ENCODE measurements at places on chromosomes 1 and 21. TPM values are rescaled to one million over a fixed set of nuclear protein-coding genes. Genes with fewer than 3 reads are reported as not detected.

RHD gene
- not detected for total RNA-seq

SYT6 gene
- total RNA-seq, result not detected

RAP1GAP gene
- not detected for total RNA-seq

NHLH1 gene
- total RNA-seq, result 0.43 TPM

RGS21 gene
- total RNA-seq, result not detected

ANKRD45 gene
- total RNA-seq, result not detected

NTRK1 gene
- 1.6 TPM for total RNA-seq

DNA sequence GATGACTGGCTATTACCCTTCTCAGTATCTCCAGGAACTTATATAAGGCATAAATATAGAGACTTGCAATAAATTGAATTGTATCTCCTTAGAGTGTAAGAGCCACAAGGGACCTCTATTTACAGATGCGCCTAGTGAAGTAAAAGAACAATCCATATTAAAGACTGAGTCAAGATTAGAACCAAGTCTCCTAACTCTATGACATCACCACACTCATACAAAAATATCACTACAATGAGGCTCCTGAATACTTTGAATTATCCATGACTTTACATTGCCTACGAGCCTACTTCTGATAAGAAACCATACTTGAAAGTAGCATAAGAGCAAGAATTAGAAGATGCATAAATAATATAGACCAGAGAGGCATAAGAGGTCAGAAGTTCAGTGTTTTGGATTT lies 18.8 kb downstream of the DPYD start:
- no peak for DNase-seq
- H3K36me3 ChIP-seq, result peaks cover 21% of the 10 kb centered on the region
- no peak overlapping the region for H3K4me3 ChIP-seq

DNA sequence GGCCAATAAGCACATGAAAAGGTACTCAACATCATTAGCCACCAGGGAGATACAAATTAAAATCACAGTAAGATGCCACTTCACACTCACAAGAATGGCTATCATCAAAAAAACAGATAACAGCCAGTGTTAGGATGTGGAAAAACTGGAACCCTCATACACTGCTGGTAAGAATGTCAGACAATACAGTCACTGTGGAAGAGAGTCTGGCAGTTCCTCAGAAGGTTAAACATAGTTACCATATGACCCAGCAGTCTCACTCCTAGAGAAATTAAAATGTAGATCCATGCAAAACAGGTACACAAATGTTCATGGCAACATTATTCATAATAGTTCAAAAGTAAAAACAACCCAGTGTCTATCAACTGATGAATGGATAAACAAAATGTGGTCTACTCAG lies 33.3 kb downstream of the LDLRAD1 start:
- H3K4me3 ChIP-seq, result no peak overlapping the region
- H3K36me3 ChIP-seq, result no peaks in the 10 kb centered on the region
- DNase-seq, result no peak
- no peaks in the 10 kb centered on the region for H3K27me3 ChIP-seq
- peaks cover 11% of the 10 kb centered on the region for H3K4me1 ChIP-seq
- H3K27ac ChIP-seq, result no peak overlapping the region

- no peak for DNase-seq
- no peaks in the 10 kb centered on the region for H3K4me1 ChIP-seq
- peaks cover 7% of the 10 kb centered on the region for H3K27me3 ChIP-seq
These were observed 226.4 kb downstream of the S1PR1 start for GRCh38 chr1:101463195-101463594.

DNA sequence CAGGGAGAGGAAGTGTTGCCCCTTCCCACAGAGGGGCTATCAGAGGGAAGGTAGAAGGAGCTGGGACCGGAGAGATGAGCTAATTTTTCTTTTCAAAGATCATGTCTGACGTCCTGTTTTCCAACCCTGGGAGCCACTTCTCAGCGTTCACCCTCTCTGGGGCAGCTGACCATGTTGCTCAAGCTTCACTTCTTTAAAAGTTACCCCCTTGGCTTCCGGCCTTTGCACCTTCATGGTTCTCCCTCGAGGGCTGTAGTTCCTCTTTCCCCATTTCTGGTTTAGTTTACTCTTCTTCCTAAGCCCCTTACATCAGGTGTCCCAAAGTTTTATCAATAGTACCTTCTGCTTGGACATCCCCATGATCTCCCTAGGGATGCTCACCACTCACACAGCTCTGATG lies 23.8 kb upstream of the CSF1 start:
- no peaks in the 10 kb centered on the region for H3K36me3 ChIP-seq
- no peak for DNase-seq
- H3K27me3 ChIP-seq, result no peaks in the 10 kb centered on the region

DNA sequence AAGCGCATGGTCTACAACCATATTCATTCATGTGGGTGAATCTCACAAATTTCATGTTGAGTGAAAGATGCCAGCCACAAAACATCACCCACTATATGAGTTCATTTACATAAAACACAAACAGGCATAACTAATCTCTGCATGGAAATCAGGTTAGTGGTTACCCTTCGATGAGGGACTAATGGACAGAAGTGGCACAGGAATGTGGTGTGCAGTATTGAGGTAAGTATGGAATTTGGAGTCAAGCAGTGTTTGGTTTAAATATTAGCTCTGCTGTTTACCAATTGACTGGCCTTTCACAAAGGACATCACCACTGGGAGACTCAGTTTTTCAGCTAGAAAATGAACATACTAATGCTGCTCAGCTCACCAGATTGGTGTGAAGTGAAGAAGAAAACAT lies 24.2 kb downstream of the CCDC185 start:
- H3K27ac ChIP-seq, result no peak overlapping the region
- no peak for DNase-seq
- no peaks in the 10 kb centered on the region for H3K36me3 ChIP-seq
- H3K27me3 ChIP-seq, result peaks cover 2% of the 10 kb centered on the region
- H3K4me1 ChIP-seq, result no peaks in the 10 kb centered on the region

DNA sequence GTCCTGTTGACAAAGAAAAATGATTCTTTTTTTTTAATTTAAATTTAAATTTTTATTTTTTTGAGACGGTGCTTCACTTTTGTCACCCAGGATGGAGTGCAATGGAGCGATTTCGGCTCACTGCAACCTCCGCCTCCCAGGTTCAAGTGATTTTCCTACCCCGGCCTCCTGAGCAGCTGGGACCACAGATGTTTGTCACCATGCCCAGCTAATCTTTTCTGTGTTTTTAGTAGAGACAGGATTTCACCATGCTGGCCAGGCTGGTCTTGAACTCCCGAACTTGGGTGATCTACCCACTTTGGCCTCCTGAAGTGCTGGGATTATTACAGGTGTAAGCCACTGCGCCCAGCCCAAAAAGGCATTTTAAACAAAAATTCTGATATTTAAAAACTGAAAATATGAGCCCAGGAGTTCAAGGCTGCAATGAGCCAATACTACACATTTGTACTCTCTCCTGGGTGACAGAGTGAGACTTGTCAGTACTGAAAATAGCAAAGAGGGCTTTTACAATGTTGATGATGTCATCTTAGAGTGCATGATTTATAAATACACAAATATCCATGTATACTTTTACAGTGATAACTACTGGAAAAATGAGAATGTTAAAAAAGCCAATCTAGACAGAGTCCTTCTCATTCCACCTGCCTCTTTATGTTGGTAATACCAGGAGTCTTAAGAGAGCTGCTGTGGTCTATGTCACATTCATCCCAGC lies 56.0 kb upstream of the STUM start:
- no peaks in the 10 kb centered on the region for H3K4me1 ChIP-seq
- H3K4me3 ChIP-seq, result no peak overlapping the region
- no peak for DNase-seq
- no peaks in the 10 kb centered on the region for H3K36me3 ChIP-seq
- peaks cover 5% of the 10 kb centered on the region for H3K27me3 ChIP-seq
- H3K27ac ChIP-seq, result no peak overlapping the region

- DNase-seq, result no peak
- H3K27ac ChIP-seq, result no peak overlapping the region
- no peak overlapping the region for H3K4me3 ChIP-seq
- peaks cover 2% of the 10 kb centered on the region for H3K4me1 ChIP-seq
These were observed 81.0 kb upstream of the IVNS1ABP start for GRCh38 chr1:185398022-185398421.

- H3K36me3 ChIP-seq, result no peaks in the 10 kb centered on the region
- H3K27ac ChIP-seq, result no peak overlapping the region
- no peak overlapping the region for H3K4me3 ChIP-seq
- no peaks in the 10 kb centered on the region for H3K4me1 ChIP-seq
- peaks cover 7% of the 10 kb centered on the region for H3K27me3 ChIP-seq
These were observed 74.8 kb downstream of the FNBP1L start for GRCh38 chr1:93522721-93523120.

- DNase-seq, result no peak
- no peak overlapping the region for H3K4me3 ChIP-seq
- H3K36me3 ChIP-seq, result no peaks in the 10 kb centered on the region
- H3K27ac ChIP-seq, result no peak overlapping the region
- no peaks in the 10 kb centered on the region for H3K4me1 ChIP-seq
- peaks cover 3% of the 10 kb centered on the region for H3K27me3 ChIP-seq
These were observed 44.9 kb downstream of the RAB3B start for GRCh38 chr1:51945591-51945990.

DNA sequence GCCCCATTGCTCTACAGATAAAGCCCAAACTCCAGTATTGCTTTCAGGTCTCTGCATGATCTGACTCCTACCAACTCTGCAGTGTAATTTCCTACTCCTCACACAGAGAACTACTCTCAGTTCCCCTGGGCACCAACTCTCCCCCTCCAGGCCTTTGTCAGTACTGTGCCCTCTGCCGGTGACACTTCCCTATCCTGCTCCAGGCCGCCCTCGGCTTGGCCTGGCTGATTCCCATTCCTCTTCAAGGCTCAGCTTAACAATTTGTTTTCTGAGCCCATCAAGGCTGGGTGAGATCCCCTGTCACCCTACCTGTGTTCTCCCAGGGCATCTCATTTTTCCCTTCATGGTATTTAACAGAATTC lies 2.6 kb downstream of the SLAMF8 start:
- H3K4me3 ChIP-seq, result no peak overlapping the region
- peaks cover 24% of the 10 kb centered on the region for H3K27me3 ChIP-seq
- H3K27ac ChIP-seq, result no peak overlapping the region

DNA sequence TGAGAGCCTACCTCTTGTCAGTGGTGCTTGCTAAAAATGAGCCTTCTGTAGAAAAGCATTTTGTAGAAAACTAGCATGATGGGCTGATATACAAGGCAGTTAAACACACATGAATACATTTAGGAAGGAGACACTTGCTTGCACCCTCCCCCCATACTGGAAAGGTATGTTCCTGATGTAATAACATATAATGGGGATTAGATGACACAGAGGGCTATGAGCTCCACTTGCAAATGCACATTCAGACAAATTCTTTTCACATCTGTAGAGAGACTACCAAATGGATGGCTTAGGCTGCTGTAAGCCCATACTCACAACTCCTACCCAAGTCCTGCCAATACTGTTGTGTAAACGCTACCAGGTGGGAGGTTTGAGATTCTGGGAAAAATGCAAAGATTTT lies 634.0 kb downstream of the SMYD3 start:
- H3K36me3 ChIP-seq, result no peaks in the 10 kb centered on the region
- DNase-seq, result no peak
- H3K27me3 ChIP-seq, result no peaks in the 10 kb centered on the region
- H3K27ac ChIP-seq, result no peak overlapping the region
- no peak overlapping the region for H3K4me3 ChIP-seq
- H3K4me1 ChIP-seq, result no peaks in the 10 kb centered on the region

GRCh38 chr1:206739411-206740076 lies 31.0 kb upstream of the IL19 start:
- H3K27ac ChIP-seq, result peak overlapping the region; percentile 72
- peaks cover 29% of the 10 kb centered on the region for H3K36me3 ChIP-seq
- DNase-seq, result peak; percentile 44
- H3K4me3 ChIP-seq, result no peak overlapping the region

GRCh38 chr1:173210283-173210682 lies 3.2 kb upstream of the TNFSF4 start:
- no peak overlapping the region for H3K27ac ChIP-seq
- H3K4me3 ChIP-seq, result no peak overlapping the region
- H3K36me3 ChIP-seq, result no peaks in the 10 kb centered on the region
- H3K4me1 ChIP-seq, result peaks cover 25% of the 10 kb centered on the region
- no peak for DNase-seq

GRCh38 chr1:96808191-96808590 lies 86.6 kb downstream of the PTBP2 start:
- no peak for DNase-seq
- H3K36me3 ChIP-seq, result peaks cover 56% of the 10 kb centered on the region
- no peaks in the 10 kb centered on the region for H3K4me1 ChIP-seq
- no peak overlapping the region for H3K4me3 ChIP-seq
- H3K27me3 ChIP-seq, result no peaks in the 10 kb centered on the region

- no peak for DNase-seq
- H3K4me3 ChIP-seq, result peak overlapping the region; percentile 31
- peaks cover 37% of the 10 kb centered on the region for H3K4me1 ChIP-seq
- peak overlapping the region; percentile 8 for H3K27ac ChIP-seq
- no peaks in the 10 kb centered on the region for H3K27me3 ChIP-seq
- peaks cover 26% of the 10 kb centered on the region for H3K36me3 ChIP-seq
These were observed 371.7 kb downstream of the PTPRC start for GRCh38 chr1:199010492-199010891.

DNA sequence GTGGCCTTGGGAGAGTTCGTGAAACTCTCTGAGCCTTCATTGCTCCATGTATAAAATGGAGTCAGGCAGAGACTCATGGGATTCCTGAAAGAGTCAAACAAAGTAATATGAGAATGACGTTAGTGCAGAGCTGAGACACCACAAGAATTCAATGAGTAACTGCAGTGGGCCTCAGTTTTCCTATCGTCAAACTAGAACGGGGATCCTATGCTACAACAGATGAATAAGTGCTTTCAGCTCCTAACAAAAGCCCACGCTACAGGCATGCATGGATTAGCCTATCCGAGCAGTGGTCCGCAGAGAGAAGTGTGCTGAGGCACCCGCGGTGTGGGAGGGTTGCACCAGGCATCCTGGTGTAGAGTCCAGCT lies 124.7 kb downstream of the SYF2 start:
- H3K4me1 ChIP-seq, result peaks cover 23% of the 10 kb centered on the region
- peaks cover 18% of the 10 kb centered on the region for H3K27me3 ChIP-seq
- no peak overlapping the region for H3K27ac ChIP-seq
- peaks cover 10% of the 10 kb centered on the region for H3K36me3 ChIP-seq
- no peak overlapping the region for H3K4me3 ChIP-seq

DNA sequence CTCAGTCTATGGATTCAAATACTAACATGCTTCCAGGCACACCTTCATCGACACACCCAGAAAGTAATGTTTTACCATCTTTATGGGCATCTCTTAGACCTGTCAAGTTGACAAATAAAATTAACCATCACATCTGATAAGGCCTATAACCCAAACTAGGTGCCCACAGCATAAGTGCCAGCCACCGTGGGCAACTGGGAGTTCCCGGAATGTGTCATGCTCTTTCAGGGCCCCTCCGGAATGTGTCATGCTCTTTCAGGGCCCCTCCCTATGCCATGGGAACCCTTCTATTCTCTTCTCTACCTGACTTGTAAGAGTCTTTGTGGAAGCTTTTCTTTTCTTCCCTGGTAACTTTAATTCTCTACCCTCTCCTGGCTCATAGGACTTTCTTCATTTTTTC lies 26.6 kb downstream of the KRTAP24-1 start:
- no peaks in the 10 kb centered on the region for H3K36me3 ChIP-seq
- no peak overlapping the region for H3K4me3 ChIP-seq
- no peaks in the 10 kb centered on the region for H3K27me3 ChIP-seq

GRCh38 chr21:24617819-24618218 lies 989.5 kb downstream of the MRPL39 start:
- H3K27ac ChIP-seq, result no peak overlapping the region
- no peak for DNase-seq
- no peak overlapping the region for H3K4me3 ChIP-seq
- no peaks in the 10 kb centered on the region for H3K36me3 ChIP-seq
- H3K27me3 ChIP-seq, result no peaks in the 10 kb centered on the region
